Right lobe of liver (tissue), 6 donors: ENCODE measurements at places on chromosomes 3 and 15.

DNA sequence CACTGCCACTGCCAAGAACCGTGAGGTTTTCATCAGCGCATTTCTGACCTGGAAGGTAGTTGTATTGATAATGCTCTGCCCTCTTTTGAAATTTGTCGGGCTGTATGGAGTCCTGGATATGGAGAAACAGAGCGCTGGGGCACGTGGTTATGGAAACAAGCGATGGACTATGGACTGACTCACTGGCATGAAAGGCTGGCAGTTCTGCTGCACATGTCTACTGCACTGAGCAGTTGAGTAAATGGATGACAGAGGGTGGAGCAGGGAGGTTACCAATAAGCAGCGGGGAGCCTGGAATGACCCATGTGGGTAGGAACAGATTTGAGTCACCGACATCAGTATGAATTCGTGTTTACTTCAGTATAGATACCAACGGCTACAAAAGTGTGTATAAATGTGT, 429.5 kb downstream of the OCA2 start:
- no peak for DNase-seq
- no peaks in the 10 kb centered on the region for H3K4me1 ChIP-seq
- no peak overlapping the region for H3K4me3 ChIP-seq
- no peak overlapping the region for H3K27ac ChIP-seq

DNA sequence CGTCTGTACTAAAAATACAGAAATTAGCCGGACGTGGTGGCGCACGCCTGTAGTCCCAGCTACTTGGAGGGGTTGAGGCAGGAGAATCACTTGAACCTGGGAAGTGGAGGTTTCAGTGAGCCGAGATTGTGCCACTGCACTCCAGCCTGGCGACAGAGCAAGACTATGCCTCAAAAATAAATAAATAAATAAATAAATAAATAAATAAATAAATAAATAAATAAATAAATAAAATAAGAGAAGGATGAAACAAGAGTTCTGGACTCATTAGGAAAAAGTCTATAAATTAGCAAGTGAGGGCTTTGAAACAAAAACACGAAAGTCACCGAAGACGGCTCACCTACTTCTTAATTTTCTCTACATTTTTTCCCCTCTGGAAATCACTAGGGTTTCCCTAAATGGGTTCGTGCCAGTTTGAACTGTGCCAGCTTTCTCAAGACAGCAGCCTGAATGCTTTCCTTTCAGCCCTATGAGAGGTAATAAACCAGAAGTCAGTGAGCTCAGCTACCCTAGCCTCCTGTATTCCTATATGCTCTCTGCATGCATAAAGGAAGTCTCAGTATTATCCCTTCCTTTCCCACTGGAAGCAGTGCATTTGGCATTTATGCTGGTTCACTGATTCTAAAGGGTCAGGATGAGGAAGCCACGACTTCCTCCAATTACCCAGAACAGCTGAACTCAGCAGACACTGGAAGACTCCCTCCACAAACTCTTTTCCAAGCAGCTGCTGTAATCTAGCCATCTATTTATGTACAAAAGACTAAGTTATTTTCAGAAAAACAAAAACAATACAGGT, 266.9 kb downstream of the ZBBX start:
- no peak overlapping the region for H3K4me3 ChIP-seq
- H3K27me3 ChIP-seq, result no peaks in the 10 kb centered on the region
- H3K4me1 ChIP-seq, result no peaks in the 10 kb centered on the region
- no peaks in the 10 kb centered on the region for H3K36me3 ChIP-seq
- no peak overlapping the region for H3K27ac ChIP-seq

DNA sequence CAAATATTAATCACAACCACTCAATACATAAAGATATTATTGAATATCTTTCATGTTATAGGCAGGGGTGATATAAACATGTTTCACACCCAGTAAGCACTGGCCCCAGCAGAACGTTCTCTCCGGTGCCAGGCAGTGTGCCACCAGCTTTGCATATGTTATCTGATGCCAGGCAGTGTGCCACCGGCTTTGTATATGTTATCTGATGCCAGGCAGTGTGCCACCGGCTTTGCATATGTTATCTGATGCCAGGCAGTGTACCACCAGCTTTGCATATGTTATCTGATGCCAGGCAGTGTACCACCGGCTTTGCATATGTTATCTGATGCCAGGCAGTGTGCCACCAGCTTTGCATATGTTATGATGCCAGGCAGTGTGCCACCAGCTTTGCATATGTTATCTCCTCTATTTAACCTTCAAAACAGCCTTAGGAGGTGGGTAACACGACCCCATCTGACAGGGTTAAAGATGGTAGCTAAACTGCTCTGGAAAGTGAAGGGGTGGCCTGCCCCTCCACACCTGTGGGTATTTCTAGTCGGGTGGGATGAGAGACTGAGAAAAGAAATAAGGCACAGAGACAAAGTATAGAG, 6.9 kb downstream of the MUC20 start:
- no peak overlapping the region for H3K27ac ChIP-seq
- DNase-seq, result peak; percentile 29
- H3K4me1 ChIP-seq, result peaks cover 5% of the 10 kb centered on the region
- peak overlapping the region; percentile 14 for H3K4me3 ChIP-seq

GRCh38 chr3:43418601-43419272, 132.4 kb downstream of the SNRK start:
- DNase-seq, result no peak
- H3K27me3 ChIP-seq, result no peaks in the 10 kb centered on the region
- H3K4me3 ChIP-seq, result no peak overlapping the region
- no peak overlapping the region for H3K27ac ChIP-seq
- no peaks in the 10 kb centered on the region for H3K36me3 ChIP-seq
- H3K4me1 ChIP-seq, result no peaks in the 10 kb centered on the region

DNA sequence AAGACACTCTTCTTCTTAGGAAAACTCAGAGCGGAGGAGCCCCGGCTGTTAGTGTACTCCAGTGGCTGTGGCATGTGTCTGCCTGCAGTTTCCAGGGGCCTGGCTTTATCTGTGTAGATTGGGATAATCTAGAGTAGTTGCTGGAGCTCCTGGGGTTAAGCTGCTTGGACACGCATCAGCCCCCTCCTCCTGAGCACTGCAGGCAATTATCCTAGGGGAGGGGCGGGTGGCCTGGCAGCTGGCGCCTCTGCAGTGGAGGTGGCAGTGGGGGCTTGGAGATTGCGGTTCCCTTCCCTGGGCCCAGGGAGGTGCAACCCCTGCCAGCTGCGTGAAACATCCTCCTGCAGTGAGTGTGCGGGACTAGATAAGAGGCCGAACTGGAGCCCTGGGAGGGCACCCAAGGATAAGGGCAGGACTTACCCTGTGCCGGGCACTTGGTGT, 68.2 kb downstream of the EFCAB12 start:
- no peak for DNase-seq
- no peak overlapping the region for H3K27ac ChIP-seq
- H3K36me3 ChIP-seq, result no peaks in the 10 kb centered on the region
- H3K4me3 ChIP-seq, result no peak overlapping the region

DNA sequence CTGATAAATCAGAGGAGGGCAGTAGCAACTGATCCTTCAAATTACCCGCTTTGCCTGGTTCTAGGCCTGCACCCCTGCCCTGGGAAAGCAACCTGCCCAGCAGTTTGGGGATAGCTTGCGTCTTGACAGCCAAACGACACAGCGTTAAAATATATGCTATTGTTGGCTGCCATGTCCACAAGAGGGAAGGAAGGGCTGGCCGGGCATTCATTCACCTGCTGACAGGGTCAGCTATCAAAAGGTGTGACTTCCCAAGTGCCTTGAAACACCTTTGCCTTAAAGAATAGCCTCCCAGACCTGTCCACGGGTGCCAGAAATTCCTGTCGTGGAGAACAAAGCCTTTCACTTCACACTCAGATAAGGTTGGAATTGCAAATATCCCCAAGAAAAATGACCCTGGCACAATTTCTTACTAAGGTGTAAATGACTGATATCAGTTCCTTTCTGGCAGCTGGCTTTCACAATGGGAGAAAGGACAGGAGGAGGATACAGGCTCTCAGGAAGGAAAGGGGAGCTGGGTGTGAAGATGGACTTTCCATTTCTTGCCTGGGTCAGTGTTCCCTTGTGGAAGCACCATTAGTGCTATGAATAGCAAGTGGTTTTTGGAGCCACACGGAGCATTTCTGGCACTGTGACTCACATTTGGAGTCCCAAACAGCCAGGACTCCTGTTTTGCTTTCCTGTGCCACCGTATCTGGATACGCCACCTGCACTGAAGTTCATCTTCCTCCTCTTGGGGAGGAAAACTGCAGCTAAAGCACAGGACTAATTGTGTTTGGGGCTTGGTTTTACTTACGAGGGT, 19.2 kb downstream of the ALDH1A3 start:
- no peak overlapping the region for H3K4me3 ChIP-seq
- no peak for DNase-seq
- no peaks in the 10 kb centered on the region for H3K4me1 ChIP-seq
